ENCODE measurements at places on chromosomes 3 and 15.
A peak's percentile ranks its signal among the peaks of the same experiment; 100 is the strongest.

DNA sequence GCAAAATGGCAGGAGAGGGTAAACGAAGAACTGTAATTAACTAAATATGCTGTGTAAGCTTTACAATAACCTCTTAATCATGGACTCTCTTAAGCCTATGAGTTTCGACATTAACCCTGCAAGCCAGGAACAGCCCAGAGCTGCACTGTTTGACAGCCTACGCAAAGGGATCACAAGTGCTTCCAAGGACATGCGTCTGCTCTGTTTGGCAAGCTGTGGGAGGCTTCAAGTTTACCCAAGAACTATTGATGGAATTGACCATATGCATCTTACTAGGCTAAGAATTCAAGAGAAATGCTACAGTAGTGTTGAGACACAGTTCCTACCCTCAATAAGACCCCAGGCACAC lies 66.0 kb downstream of the PDZRN3 start:
- peak; percentile 94 for DNase-seq

- DNase-seq: no peak
Observed at GRCh38 chr3:179279837-179280236, 28.9 kb upstream of the KCNMB3 start.

GRCh38 chr3:100087198-100087597 lies 27.1 kb downstream of the FILIP1L start:
- DNase-seq: peak; percentile 80

- DNase-seq: no peak
Observed at GRCh38 chr3:150890831-150891230, 14.4 kb downstream of the MINDY4B start.

- no peak for DNase-seq
Observed at GRCh38 chr15:40265355-40265754, 17.5 kb downstream of the ANKRD63 start.

GRCh38 chr15:29003840-29004233 lies 118.1 kb downstream of the APBA2 start:
- no peak for DNase-seq

DNA sequence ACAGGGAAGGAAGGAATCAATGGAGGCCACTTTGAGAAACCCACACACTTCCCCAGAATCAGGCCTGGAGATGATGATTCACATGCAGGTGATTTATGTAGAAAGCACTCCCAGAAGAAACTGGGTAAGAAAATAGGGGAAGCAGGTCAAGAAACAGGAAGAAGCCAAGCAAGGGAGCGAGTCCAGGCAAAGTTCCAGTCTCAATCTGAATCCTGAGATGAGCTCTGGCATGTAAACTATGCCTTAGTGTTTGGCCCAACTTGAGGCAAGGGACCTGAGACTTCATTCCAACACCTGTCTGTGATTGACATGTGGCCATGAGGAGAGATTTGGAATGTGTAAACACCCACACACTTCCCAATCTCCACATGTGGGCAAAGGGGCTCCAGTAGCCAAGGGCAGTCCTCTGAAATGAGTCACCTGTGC lies 61.6 kb upstream of the CTNNB1 start:
- DNase-seq: no peak

DNA sequence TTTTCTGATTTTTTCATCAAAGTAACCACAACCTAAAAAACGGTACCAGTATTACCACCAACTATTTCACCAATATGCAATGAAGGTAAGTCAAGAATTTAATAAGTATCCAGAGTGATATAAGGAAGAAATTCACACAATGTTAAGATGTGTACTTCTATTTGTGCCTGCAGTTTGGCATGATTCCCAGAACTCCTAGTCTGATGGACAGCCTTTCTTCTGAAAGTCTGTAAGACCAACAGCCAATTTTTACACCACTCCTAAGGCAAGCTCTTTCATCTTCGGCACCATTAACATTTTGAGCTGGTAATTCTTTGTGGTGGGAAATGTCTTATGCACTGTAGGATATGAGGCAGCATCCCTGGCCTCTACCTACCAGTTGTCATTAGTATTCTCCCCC lies 108.3 kb downstream of the VPS13C start:
- DNase-seq: peak; percentile 7

GRCh38 chr3:10370429-10370828 lies 49.5 kb upstream of the SEC13 start:
- DNase-seq: peak; percentile 62

- DNase-seq: peak; percentile 37
Observed at GRCh38 chr3:76122007-76122406, 336.7 kb upstream of the ZNF717 start.

- peak; percentile 11 for DNase-seq
Observed at GRCh38 chr3:129119365-129120100, 2.1 kb downstream of the RAB43 start.

DNA sequence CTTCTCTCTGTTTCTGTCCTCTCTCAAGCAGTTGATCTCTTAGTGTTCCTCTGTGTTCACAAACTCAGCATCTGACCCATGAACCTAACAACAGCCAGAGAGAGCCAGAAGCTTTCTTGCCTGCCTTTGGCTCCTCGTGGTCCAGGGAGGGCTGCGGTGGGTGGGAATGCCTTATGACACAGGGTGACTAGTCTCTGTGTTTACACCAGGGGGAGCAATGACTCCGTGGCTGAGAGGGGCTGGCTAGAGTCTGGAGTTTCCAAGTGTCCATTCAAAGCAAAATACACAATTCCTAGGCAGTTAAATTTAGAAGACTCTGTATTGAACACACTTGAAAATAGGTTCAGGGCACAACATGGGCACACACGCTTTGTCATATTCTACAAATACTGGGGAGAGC lies 370.0 kb upstream of the FRG2C start:
- DNase-seq: peak; percentile 44

DNA sequence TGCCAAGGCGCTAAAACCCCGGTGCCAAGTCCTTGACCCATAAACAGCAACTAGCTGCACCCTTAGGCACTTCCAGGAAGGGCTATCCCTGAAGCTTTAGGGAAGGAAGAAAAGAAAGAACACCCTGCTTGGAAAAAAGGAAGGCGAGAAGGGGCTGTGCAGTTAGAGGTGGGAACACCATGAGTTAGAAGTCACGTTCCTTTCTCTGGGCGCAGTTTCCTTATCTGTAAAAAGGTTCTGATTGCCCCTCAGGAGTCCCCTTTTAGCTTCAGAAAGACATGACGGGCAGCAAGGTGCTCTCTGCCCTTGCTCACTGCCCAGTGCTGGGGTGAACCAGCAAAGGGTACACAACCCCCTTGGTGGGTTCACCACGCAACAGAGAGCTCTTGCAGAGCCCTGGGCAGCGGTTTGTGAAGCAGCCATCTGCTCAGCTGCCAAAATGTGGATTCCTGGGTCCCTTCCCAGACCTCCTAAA lies 798 bp downstream of the GCHFR start:
- peak; percentile 37 for DNase-seq

DNA sequence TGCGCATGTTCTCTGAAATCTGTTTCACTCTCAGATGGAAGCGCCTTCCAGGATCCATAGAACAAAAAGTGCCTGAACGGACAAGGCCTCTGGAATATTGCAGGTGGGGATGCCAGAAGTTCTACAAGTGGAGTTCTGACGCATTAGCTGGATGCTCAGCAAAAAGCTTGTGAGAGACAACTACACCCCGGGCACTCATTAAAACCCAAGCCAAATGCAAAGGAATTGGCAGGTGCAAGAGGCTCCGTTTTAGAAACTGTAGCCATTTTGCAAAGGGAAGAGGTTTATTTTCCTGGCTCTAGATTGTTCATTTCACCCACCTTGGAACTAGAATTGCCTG lies 35.2 kb upstream of the SLC24A5 start:
- DNase-seq: no peak

GRCh38 chr3:8444883-8445282 lies 56.7 kb upstream of the LMCD1 start:
- DNase-seq: no peak

Data from mesenchymal stem cell (in vitro differentiated cells and primary cell).